ENCODE measurements at places on chromosomes 3 and 15. TPM values are rescaled to one million over a fixed set of nuclear protein-coding genes. Genes with fewer than 3 reads are reported as not detected.
A peak's percentile ranks its signal among the peaks of the same experiment; 100 is the strongest.

DNA sequence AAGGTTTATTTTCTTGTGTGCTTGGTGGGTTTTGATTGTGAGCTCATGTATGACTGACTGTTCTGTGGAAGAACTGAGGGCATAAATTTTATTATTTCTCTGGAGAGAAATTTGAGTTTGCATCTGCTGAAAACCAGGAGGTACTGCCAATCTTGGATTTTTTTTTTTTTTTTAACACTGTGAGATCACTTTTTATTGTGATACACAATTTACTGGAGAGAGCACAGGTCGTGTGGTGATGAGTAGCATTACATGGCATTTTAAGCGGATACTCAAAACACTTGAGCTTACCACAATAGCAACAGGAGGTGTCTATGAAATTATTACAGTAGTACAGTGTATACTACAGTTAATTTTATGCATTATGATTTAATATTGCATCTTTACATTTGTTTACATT is 237.4 kb downstream of the MFSD1 start:
- no peaks in the 10 kb centered on the region for H3K36me3 ChIP-seq
- no peak overlapping the region for H3K4me3 ChIP-seq
- H3K4me1 ChIP-seq: no peaks in the 10 kb centered on the region
- no peak for DNase-seq

The C2CD4A gene
- polyA plus RNA-seq: 0.02 TPM

GRCh38 chr3:39491733-39492350 is 24.4 kb downstream of the MOBP start:
- no peaks in the 10 kb centered on the region for H3K36me3 ChIP-seq
- H3K27me3 ChIP-seq: no peaks in the 10 kb centered on the region
- DNase-seq: no peak
- no peaks in the 10 kb centered on the region for H3K4me1 ChIP-seq
- no peak overlapping the region for H3K27ac ChIP-seq

DNA sequence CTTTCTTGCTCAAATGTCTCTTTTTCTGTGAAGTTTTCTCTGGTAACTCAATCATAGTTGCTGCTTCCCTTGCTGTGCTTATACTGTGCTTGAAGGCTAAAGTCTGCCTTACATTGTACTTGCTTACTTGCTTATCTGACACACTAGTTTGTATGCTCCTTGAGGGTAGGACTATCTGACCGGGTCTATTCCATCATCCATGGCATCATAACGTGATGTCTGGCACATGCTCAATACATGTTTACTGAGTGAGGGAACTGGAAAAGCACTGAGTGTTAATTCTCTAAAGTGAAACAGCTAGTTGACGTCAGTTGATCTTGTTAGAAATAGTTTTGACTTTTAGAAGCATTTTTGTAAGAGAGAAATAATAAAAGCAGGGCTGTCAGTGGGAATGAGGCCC is 42.7 kb downstream of the MAP3K13 start:
- peaks cover 4% of the 10 kb centered on the region for H3K4me1 ChIP-seq
- DNase-seq: no peak
- H3K27me3 ChIP-seq: no peaks in the 10 kb centered on the region
- no peak overlapping the region for H3K27ac ChIP-seq
- H3K36me3 ChIP-seq: no peaks in the 10 kb centered on the region
- no peak overlapping the region for H3K4me3 ChIP-seq

GRCh38 chr3:175421902-175422301 is 562.8 kb downstream of the NAALADL2 start:
- no peaks in the 10 kb centered on the region for H3K27me3 ChIP-seq
- H3K36me3 ChIP-seq: no peaks in the 10 kb centered on the region
- no peak overlapping the region for H3K4me3 ChIP-seq
- no peak overlapping the region for H3K27ac ChIP-seq
- H3K4me1 ChIP-seq: peaks cover 1% of the 10 kb centered on the region

The BNC1 gene
- 0.47 TPM for polyA plus RNA-seq

DNA sequence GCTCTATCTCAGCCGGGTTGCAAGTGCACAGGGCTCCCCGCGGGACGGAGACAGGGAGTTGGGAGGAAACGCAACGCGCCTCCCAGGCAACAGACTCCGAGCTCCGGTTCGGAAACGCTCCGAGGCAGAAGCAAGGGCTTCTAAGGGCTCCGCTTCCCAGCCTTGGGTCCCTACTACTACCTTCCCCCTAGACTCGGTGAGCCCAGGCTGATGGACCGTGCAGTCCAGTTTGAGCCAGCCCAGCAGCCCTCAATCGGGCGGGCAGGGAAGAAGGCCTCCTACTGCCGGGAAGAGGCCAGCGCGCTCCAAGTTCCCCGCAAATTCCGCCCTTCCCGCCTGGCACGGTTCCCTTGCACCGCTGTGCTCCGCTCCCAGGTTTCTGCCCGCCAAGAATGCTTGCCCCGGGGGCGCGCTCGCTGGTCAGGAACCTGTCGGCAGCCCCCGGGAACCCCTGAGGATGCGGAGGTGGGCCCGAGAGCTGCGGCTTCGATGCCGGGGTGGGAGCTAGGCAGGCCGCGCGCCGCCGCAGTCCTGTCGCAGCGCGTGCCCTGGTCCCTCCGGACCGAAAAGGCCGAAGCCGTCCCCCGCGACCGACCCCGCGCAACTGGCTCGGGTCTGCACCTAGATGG is 728 bp downstream of the TRANK1 start:
- H3K4me1 ChIP-seq: peaks cover 14% of the 10 kb centered on the region
- peak; percentile 75 for DNase-seq
- peak overlapping the region; percentile 75 for H3K27ac ChIP-seq
- no peaks in the 10 kb centered on the region for H3K36me3 ChIP-seq
- peak overlapping the region; percentile 64 for H3K4me3 ChIP-seq
- H3K27me3 ChIP-seq: no peaks in the 10 kb centered on the region

The PLD1 gene
- 52.1 TPM for polyA plus RNA-seq

- DNase-seq: no peak
- H3K4me1 ChIP-seq: no peaks in the 10 kb centered on the region
- no peak overlapping the region for H3K4me3 ChIP-seq
Observed at GRCh38 chr3:84717894-84718293, 240.9 kb upstream of the CADM2 start.

GRCh38 chr3:175065497-175065896 is 206.4 kb downstream of the NAALADL2 start:
- no peaks in the 10 kb centered on the region for H3K27me3 ChIP-seq
- no peak overlapping the region for H3K4me3 ChIP-seq
- H3K36me3 ChIP-seq: no peaks in the 10 kb centered on the region
- no peak for DNase-seq
- no peak overlapping the region for H3K27ac ChIP-seq

- H3K27ac ChIP-seq: no peak overlapping the region
- H3K4me3 ChIP-seq: no peak overlapping the region
- no peaks in the 10 kb centered on the region for H3K36me3 ChIP-seq
- no peaks in the 10 kb centered on the region for H3K27me3 ChIP-seq
- no peak for DNase-seq
- H3K4me1 ChIP-seq: peaks cover 2% of the 10 kb centered on the region
Observed at GRCh38 chr15:60363903-60364611, 33.7 kb downstream of the ANXA2 start.

DNA sequence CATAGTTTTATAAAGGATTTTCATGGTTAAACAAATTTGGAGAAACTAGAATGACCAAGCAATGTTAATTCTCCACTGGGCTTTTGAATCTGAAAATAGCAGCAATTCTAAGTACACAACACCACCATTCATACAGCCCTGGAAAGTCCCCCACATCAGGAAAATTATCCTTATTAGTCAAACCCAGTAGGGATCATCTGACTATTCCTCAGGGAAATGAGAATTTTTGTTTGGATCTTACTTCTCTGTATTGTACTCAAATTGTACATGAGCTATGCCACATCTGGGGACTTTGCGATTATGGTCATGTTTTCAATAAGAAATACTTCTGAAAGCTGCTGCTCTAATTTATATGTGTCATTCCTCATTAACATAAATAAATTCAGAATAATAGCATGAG is 46.0 kb downstream of the RARB start:
- peaks cover 2% of the 10 kb centered on the region for H3K4me1 ChIP-seq
- H3K4me3 ChIP-seq: no peak overlapping the region
- H3K27ac ChIP-seq: no peak overlapping the region
- H3K36me3 ChIP-seq: no peaks in the 10 kb centered on the region
- DNase-seq: no peak

The REC114 gene
- polyA plus RNA-seq: not detected

GRCh38 chr3:36964817-36965216 is 20.0 kb upstream of the TRANK1 start:
- no peaks in the 10 kb centered on the region for H3K36me3 ChIP-seq
- H3K27me3 ChIP-seq: no peaks in the 10 kb centered on the region
- no peak overlapping the region for H3K4me3 ChIP-seq
- H3K27ac ChIP-seq: no peak overlapping the region
- no peaks in the 10 kb centered on the region for H3K4me1 ChIP-seq
- no peak for DNase-seq

The RYR3 gene
- polyA plus RNA-seq: 5.8 TPM

- no peak overlapping the region for H3K4me3 ChIP-seq
- H3K4me1 ChIP-seq: no peaks in the 10 kb centered on the region
- no peaks in the 10 kb centered on the region for H3K36me3 ChIP-seq
- no peak for DNase-seq
- H3K27me3 ChIP-seq: no peaks in the 10 kb centered on the region
Observed at GRCh38 chr15:87816811-87817210, 439.7 kb downstream of the NTRK3 start.

GRCh38 chr3:113051302-113051711 is 60.5 kb downstream of the GTPBP8 start:
- H3K4me1 ChIP-seq: peaks cover 4% of the 10 kb centered on the region
- H3K36me3 ChIP-seq: no peaks in the 10 kb centered on the region
- DNase-seq: peak; percentile 92
- peak overlapping the region; percentile 11 for H3K4me3 ChIP-seq
- peak overlapping the region; percentile 31 for H3K27ac ChIP-seq

The APBA2 gene
- 1.9 TPM for polyA plus RNA-seq

- H3K4me3 ChIP-seq: no peak overlapping the region
- no peaks in the 10 kb centered on the region for H3K4me1 ChIP-seq
- no peaks in the 10 kb centered on the region for H3K27me3 ChIP-seq
- H3K27ac ChIP-seq: no peak overlapping the region
- no peak for DNase-seq
Observed at GRCh38 chr3:187361835-187362234, 6.3 kb upstream of the RTP4 start.

The RYK gene
- 78.1 TPM for polyA plus RNA-seq

DNA sequence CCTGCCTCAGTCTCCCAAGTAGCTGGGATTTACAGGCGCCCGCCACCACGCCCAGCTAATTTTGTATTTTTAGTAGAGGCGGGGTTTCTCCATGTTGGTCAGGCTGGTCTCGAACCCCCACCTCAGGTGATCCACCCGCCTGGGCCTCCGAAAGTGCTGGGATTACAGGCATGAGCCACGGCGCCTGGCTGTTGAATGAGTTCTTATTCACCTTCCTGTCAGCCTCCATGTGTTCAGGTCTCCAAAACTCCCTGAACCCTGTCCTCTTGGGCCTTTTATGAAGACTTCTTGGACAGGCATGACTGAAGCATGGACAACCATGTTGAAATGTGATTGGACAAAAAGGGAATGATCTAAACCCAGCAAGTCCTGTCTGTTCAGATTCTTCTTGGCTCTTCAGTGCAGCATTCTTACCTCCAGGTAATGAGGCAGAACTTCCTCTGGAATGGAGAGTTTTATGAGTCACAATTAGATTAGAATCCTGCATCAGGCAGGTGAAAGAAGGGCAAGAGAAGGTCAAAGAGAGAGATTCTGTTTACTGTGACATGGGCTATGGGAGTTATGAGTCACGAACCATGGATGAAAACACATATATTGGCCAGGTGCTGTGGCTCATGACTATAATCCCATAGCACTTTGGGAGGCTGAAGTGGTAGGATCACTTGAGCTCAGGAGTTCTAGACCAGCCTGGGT is 23.1 kb upstream of the EIF4A2 start:
- no peak overlapping the region for H3K4me3 ChIP-seq
- H3K4me1 ChIP-seq: no peaks in the 10 kb centered on the region
- DNase-seq: no peak
- no peaks in the 10 kb centered on the region for H3K27me3 ChIP-seq

DNA sequence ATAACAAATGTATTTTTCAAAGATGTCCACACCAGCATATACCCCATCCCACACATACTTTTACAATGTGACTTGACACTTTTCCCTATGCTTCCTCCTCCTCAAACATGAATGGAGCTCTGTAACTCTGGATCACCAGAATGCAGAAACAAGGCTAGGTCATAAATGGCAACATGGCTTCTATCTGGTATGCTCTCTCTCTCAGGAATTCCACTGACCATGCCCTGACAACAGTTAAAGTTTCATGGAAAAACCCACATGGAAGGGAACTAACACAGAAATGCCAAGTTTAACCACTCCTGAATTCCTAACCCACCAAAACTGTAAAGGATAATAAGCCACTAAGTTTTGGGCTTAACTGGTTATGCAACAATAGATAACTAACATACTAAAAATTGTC is 19.9 kb downstream of the MYO9A start:
- no peaks in the 10 kb centered on the region for H3K27me3 ChIP-seq
- no peaks in the 10 kb centered on the region for H3K36me3 ChIP-seq
- no peak overlapping the region for H3K4me3 ChIP-seq
- H3K4me1 ChIP-seq: peaks cover 2% of the 10 kb centered on the region
- DNase-seq: no peak

The ROPN1 gene
- not detected for polyA plus RNA-seq

- no peak overlapping the region for H3K27ac ChIP-seq
- H3K4me1 ChIP-seq: no peaks in the 10 kb centered on the region
- DNase-seq: no peak
- no peaks in the 10 kb centered on the region for H3K27me3 ChIP-seq
- H3K36me3 ChIP-seq: no peaks in the 10 kb centered on the region
Observed at GRCh38 chr3:168047190-168047795, 48.4 kb downstream of the GOLIM4 start.

DNA sequence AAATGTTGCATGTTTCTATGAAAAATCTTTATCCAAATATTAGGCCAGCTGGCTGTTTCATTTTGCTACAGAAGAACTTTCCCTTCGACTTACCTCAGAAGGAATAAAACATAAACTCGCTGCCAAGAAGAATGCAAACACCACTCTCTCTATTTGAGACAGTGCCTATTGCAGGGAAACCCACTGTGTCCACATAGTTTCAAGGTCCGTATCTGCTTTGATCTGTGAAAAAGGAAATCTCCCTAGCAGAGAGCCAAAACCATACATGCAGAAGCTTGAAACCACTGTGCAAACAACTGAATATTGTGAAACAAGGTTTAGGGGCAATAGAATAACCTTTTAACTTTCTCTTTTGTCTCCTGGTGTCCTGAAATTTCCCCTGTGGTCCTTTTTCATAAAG is 35.0 kb upstream of the CAPN7 start:
- H3K4me1 ChIP-seq: no peaks in the 10 kb centered on the region
- H3K4me3 ChIP-seq: no peak overlapping the region
- H3K36me3 ChIP-seq: no peaks in the 10 kb centered on the region
- H3K27me3 ChIP-seq: no peaks in the 10 kb centered on the region

Data from ovary (tissue), 10 donors.